AG04449 (cell line): ENCODE measurements at places on chromosomes 2 and 18.
A peak's percentile ranks its signal among the peaks of the same experiment; 100 is the strongest.

DNA sequence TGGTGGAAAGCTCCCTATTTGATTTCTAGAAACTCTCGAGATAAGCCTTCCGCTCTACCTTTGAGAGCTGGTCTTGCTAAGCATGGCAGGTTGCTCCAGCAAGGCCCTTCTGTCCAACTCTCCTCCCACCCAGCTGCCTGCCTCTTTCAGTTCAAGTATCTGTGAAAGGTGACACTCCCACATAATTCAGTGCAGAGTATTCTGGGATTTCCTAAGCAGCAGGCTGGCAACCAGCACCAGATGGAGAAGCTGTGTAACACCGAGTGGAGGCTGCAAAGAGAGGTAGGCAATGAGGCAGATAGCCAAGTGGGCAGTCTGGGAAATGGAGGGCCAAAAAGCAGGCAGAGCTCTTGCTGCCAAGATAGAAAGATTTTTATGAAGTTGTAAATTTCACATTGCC is 88.4 kb upstream of the CAVIN2 start:
- DNase-seq = no peak

GRCh38 chr2:46655551-46656436 is 176.4 kb downstream of the TMEM247 start:
- peak; percentile 69 for DNase-seq

- DNase-seq = no peak
Measured at GRCh38 chr2:375270-375955, 87.5 kb upstream of the ALKAL2 start.

DNA sequence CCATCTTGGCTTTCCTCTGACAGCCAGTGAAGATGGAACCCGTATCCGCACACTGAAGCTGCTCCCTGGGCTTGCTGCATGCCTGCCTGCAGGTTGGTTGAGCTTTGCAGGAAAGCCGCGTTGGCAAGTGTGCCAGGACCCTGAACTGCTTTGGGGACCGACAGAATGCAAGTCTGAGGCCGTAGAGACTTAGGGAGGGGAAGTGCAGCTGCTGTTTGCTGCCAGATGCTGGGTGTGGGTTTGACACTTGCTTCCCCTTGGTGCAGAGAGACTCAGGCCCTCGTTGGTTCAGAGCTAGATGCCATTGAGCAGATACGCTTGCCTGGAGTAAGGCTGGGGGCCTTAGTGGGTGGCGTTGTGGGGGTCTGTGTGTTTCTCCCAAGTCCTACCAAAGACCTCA is 13.1 kb upstream of the PHLPP1 start:
- no peak for DNase-seq

DNA sequence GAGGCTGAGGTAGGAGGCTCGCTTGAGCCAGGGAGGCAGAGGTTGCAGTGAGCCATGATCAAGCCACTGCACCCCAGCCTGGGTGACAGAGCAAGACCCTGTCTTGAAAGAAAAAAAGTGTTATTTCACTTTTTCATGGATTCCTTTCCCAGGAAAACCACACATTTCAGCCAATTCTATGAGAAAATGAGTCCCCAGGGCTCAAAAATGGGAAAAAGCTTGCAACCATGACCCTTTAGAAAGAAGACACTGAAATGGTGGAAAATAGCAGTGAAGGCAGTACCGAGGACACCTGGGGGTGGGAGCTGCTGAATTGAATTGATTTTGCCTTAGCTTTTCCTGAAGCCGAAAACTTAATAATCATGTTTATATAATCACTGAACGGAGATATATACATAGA is 284.2 kb upstream of the HDAC4 start:
- DNase-seq = no peak

GRCh38 chr2:127706215-127706990 is 5.1 kb downstream of the SFT2D3 start:
- DNase-seq = no peak

DNA sequence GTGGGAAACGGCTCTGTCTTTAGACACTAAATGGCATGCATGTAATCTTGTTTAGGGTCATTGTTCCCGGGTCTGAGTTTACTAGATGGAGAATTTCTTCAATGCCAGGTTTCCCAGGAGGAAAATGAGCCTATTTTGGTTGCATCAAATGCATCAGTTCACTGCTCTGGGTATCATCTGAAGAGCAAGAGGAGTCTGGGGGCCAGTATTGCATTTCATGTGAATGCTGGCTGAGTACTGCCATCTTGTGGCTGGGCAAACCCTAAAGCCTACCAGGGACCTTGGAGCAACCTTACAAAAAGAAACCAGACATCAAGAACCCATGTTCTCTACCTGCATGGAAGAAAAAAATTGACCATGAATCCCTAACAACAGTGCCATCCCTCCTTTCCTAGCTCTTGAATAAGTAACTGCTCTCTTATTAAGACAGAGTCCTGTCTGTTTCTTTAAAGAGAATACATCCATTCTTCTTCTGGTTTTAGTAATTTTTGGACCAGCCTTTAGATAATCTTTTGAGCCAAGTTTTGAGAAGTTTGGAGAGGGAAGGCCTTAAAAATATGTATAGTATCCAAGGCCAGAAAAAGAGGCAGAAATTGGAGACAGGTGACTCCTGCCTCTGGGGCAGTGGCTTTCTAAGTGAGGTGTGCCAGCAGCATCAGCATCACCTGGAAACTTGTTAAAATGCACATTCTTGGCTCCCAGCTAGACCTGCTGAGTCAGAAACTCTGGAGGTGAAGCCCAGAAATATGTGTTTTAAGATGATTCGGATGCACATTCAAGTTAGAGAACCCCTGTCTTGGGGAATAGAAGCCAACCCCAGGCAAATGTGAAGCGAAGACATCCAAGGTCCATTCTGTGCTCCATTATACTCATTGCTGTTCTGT is 261.0 kb upstream of the CXCR4 start:
- DNase-seq = no peak

- no peak for DNase-seq
Measured at GRCh38 chr2:188028739-188029138, 262.9 kb upstream of the GULP1 start.

DNA sequence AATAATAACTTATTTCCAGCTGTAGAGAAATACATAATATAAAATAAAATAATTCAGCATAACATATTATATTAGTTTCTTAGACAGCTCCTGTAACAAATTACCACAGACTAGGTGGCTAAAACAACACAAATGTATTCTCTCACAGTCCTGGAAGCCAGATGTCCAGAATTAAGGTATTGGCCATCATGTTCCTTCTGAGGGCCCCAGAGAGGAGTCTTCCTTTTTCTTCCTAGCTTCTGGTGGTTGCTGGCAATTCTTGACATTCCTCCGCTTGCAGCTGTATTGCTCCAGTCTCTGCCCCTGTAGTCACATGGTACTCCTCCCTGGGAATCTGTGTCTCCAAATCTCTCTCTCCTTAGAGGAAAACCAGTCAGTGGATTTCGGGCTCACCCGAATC is 146.8 kb downstream of the RBM43 start:
- no peak for DNase-seq
